Urinary bladder (tissue), 4 donors: ENCODE measurements at places on chromosomes 2 and 18. TPM values are rescaled to one million over a fixed set of nuclear protein-coding genes. Genes with fewer than 3 reads are reported as not detected.

- no peak for DNase-seq
Measured at GRCh38 chr18:79779700-79780190, 18.0 kb upstream of the KCNG2 start.

GRCh38 chr18:54233228-54233625 lies 8.8 kb upstream of the MBD2 start:
- DNase-seq = no peak

- peak; percentile 54 for DNase-seq
Measured at GRCh38 chr2:145157741-145158591, 638.0 kb upstream of the ZEB2 start.

GRCh38 chr2:116042530-116042929 lies 1600.1 kb downstream of the DPP10 start:
- DNase-seq = no peak

- no peak for DNase-seq
Measured at GRCh38 chr18:33818145-33818544, 240.1 kb downstream of the ASXL3 start.

DNA sequence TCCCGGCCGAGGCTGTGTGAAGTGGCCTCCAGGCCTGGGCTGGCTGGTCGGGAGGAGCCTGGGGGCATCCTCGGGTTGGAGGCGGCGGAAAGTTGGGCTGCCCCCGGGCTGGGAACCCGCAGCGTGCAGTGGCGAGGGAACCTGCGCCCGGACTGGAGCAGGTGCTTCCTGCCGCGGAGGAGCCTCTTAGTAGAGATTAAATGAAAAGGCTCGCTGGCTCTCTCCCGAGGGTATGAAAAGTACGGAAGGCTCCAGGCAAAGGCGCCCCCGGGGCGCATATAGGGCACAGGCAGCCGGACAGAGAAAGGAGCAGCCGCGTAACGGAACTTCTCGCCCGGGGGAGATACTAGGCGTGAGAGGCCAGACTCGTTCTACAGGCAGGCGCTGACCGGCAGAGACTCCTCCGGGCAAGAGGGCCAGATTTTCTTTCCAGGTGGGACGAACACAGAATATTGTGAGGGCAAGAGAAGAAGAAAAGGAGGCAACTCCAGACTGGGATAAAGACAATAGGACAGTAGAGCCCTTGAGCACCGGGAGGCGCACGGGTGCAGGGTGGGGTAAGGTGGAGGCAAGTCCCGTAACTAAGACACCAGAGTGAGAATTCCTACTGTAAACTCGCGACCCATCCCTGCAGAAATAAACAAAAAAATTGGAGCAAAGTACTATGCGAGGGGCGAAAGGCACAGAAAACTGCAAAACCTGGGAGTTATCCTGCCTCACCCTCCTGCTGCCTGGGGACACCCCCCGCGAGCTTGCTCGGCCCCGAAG lies 816 bp downstream of the CDH2 start:
- DNase-seq = no peak

GRCh38 chr18:42289526-42289925 lies 334.5 kb downstream of the PIK3C3 start:
- no peak for DNase-seq

DNA sequence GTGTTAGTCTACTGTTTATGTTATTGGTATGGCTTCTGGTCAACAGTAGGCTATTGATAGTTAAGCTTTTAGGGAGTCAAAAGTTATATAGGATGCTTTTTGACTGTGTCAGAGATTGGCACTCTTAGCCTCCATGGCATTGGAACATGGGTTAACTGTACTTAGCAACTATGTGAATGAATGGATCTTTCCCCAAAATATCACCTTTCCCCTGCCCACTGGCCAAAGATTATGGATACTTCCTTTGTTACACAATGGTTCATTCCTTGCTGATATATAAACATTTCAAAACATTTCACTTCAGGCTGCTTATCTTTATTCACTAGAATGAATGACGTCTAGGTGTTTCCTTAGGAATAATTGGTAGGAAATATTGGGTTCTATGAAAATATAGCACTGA lies 62.1 kb upstream of the DOCK10 start:
- no peak for DNase-seq

DNA sequence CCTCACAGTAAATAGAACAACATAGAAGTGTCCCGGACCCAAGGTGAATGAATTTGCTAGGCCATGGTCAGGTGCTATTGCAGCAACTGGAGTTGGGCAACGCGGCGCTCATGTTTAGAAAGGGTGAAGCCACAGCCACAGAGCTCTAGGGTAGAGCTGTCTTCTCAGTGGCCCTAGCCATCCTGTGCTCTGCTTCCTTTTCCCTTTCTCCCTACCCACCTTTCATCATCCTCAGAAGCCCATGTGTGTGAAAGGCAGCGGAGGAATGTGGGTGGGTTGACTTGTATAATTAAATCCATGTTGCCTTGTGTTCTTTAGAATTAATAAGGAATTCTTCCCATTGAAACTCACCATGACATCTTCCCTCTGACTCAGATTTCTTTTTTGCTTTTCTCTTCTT lies 336.7 kb downstream of the OSR1 start:
- DNase-seq = no peak

- DNase-seq = no peak
Measured at GRCh38 chr2:108193251-108193650, 46.5 kb upstream of the SULT1C3 start.

GRCh38 chr2:63424329-63425078 lies 163.8 kb downstream of the WDPCP start:
- no peak for DNase-seq

DNA sequence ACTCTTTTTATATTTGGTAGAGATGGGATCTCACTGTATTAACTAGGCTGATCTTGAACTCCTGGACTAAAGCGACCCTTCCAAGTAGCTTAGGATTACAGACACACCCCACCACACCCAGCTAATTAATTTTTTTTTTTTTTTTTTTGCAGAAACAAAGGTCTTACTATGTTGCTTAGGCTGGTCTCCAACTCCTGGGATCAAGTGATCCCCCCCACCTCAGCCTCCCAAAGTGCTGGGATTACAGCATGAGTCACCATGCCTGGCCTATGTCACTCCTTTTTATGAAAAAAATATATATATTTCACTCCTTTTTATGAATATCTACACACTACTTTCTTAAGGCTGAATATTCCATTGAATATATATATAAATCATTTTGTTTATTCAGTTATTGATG lies 162.8 kb downstream of the MGAT5 start:
- DNase-seq = no peak

DNA sequence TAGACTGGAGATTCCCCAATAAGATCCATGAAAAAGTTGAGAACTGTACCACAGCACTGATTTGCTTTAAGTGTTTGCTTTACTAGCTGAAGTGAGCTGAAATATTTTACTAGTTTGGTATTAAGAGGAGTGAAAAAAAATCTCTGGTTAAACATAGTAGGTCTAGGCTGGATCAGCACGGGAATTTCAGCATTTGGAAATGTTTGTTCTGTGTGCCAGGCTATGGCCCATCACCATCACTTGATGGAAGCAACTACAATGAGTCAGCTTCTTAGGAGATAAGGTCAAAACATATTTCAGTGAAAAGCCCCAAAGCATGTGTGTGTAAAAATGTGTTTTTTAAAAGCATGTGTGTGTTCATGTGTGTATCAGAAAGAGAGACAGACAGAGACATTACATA lies 131.4 kb upstream of the DNMT3A start:
- no peak for DNase-seq

- DNase-seq = no peak
Measured at GRCh38 chr2:54632733-54633692, 90.4 kb upstream of the EML6 start.

- DNase-seq = no peak
Measured at GRCh38 chr2:41576423-41576822, 471.4 kb upstream of the PKDCC start.

GRCh38 chr2:24818721-24819167 lies 25.5 kb downstream of the CENPO start:
- DNase-seq = no peak

DNA sequence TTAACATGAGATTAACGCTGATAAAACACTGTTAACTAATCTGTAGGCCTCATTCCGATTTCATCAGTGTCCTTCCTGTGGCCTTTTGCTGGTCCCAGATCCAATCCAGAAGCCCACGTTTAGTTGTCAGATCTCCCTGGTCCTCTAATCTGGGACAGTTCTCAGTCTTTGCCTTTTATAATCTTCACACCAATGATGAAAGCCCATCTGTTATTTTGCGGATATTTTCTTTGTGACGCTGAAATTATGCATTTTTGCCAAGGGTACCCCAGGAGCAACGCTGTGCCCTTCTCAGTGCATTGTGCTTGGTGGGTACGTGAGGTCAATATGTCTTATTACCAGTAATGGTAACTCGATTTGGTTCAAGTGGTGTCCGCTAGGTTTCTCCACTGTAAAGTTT lies 51.1 kb downstream of the COPS8 start:
- no peak for DNase-seq

DNA sequence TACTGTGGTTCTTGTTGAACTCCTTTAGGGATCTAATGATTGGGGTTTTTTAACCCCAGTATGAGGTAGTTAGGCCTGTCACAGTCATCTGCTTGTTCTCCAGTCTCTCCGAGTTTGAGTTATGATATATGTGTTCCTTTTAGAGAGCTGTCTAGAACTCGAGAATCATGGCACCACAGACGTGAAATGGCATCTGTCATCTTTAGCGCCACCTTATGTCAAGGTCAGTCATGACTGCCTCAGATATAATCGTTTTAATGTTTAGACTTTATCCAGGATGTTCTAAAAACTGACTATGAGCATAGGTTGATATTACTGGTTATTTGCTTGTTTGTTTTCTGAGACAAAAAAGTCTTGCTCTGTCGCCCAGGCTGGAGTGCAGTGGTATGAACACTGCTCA lies 112.2 kb downstream of the CEP192 start:
- no peak for DNase-seq

DNA sequence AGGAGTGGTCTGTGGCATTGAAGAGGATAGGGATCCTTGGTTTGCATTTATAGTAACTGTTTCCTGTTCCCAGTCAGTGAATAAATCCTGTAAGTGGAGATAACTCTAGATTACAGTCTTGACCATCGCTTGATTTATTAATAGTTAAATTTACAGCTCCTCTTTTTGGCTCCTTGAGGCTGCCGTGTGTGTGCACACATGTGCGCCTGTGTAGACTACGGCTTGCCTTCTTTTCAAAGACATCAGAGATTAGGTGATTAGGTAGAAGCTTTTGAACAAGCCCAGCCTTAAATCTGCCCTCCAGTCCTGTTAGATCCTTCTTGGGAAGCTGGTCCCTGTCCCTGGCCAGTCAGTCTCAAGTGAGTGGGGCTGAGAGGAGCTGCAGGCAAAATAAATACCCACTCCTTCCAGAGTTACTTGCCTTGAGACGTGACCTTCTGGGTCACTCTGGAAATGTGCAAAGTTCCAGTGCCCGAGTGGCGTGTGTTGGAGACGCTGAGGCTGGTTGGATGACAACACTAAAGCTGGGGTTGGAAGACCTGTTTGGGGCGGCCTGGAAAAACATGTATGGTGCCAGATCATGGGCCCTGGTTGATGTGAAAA lies 32.0 kb downstream of the TCF7L1 start:
- DNase-seq = no peak

DNA sequence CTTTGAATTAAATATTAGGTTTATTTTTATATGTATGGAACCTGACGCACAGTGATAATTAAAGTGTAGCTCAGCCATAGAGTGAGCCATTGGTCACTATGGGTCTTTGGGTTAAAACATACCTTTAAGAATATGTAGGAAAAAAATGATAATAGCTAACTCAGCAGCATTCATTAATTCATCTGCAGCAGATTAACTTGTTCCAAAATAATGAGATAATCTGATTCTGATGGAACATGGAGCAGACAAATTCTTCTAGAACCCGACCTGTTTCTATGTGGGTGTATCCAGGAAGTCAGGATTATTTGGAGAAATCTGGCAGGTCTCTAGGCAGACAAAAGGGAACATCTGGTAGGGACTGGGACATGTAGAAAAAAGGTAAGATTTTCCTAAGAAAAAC lies at the start of gene XIRP2:
Gene XIRP2, plus strand, starts transcription at position 301 of the 400 bp plus-strand sequence. CDS start 15,003 bp downstream, outside the sequence.
- DNase-seq = no peak

GRCh38 chr2:19369341-19369955 lies 11.0 kb upstream of the OSR1 start:
- no peak for DNase-seq

- no peak for DNase-seq
Measured at GRCh38 chr2:150485871-150486538, 1.5 kb downstream of the RND3 start.

DNA sequence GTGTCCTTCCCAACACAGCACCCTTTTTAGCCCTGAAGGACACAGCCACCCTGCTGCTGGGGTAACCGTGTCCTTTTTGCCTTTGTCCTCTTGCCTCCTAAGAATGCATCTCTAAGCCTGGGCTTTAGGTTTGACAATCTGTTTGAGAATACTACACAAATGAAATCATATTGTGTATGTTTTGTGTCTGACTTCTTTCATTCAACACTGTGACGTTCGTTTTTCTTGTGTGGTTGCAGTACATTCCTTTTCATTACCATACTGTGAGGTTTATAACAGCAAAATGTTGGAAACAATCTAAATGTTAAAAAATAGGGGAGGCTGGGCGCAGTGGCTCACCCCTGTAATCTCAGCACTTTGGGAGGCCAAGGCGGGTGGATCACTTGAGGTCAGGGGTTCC lies 11.2 kb downstream of the ASPRV1 start:
- DNase-seq = no peak

GRCh38 chr18:45571714-45572113 lies 43.6 kb upstream of the SLC14A2 start:
- no peak for DNase-seq

DNA sequence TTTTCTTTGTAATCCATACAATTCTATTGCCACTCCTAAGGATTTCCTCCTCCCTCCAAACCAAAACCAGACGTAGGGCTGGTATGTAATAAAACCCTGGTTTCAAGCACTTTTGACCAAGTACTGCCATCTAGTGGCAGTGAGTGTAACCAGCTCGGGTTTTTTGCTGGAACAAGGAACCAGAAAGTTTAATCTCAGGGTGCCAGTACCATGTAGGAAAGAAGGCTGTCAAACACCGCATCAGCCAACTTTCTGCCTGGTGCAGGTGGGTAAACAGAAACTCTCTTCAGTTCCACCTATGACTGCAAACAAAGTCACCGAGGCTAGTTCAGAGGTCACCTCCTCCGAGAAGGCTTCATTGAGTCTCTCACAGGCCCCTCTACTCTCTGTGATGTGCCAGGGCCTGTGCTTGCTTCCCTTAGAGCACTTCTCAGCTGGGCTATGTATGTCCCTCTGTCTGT lies 10.2 kb upstream of the THNSL2 start:
- peak; percentile 39 for DNase-seq

GRCh38 chr2:225355788-225356187 lies 43.7 kb upstream of the NYAP2 start:
- DNase-seq = no peak

GRCh38 chr2:109440499-109441156 lies 173.1 kb downstream of the SEPTIN10 start:
- no peak for DNase-seq

- DNase-seq = no peak
Measured at GRCh38 chr18:46324087-46324955, 220.1 kb downstream of the HAUS1 start.

GRCh38 chr2:152243761-152244640 lies 68.4 kb upstream of the STAM2 start:
- DNase-seq = no peak

GRCh38 chr2:40370007-40370395 lies 81.9 kb downstream of the SLC8A1 start:
- DNase-seq = no peak

Gene GREB1
- polyA plus RNA-seq = 0.86 TPM

Gene FSIP2
- 0.52 TPM for polyA plus RNA-seq

Gene RTP5
- 0.06 TPM for polyA plus RNA-seq

Gene LIMS2
- 346 TPM for polyA plus RNA-seq

Gene PLA2R1
- 5.1 TPM for polyA plus RNA-seq

Gene EFEMP1
- polyA plus RNA-seq = 244 TPM

Gene WNT10A
- 1.2 TPM for polyA plus RNA-seq

Gene LOXHD1
- polyA plus RNA-seq = 0.11 TPM

Gene TTN
- polyA plus RNA-seq = 0.04 TPM

Gene CNTNAP5
- polyA plus RNA-seq = 0.01 TPM

Gene CFAP53
- 0.34 TPM for polyA plus RNA-seq
